CD4-positive, alpha-beta T cell treated with Interleukin-21 for 1 hour (primary cell): ENCODE measurements at places on chromosomes 5 and 9.

DNA sequence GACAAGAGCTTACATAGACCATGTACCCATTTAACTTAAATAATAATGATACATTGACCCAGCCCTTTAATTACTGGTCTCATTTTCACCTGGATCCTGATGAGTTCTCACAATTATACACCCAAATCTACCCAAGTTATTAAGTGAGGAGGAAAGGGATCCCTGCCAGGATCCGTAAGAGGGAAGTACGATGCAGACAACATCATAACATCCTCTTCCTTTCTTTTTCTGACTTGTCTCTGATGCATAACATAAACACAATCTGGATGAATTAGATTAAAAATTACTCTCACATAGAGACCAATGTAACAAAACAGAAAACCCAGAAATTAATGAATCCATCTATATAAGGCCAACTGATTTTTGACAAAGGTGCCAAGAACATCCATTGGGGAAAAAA, 17.0 kb downstream of the MARCHF3 start:
- no peak for DNase-seq

GRCh38 chr9:92438900-92439526, 14.7 kb upstream of the OMD start:
- peak; percentile 27 for DNase-seq

- DNase-seq: no peak
Observed at GRCh38 chr9:133201424-133202144, 7.5 kb downstream of the OBP2B start.

- DNase-seq: no peak
Observed at GRCh38 chr5:124806373-124807077, 60.1 kb upstream of the ZNF608 start.

GRCh38 chr9:130310456-130310855, 44.9 kb downstream of the HMCN2 start:
- no peak for DNase-seq

DNA sequence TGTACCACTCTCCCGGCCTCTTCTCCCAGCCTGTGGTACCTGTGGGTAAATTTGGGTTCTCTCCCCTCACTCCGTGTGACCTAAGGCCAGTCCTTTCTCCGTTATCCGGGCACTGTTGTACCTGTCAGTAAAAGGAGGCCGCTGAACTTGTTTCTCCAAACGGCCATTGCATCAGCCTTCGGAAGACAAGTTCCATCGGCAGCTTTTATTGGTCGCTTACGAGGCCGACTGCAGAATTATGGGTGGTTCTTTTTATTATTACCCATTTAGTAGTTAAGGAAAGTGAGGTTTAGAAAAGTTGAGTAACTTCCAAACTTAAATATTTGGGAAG, 558 bp downstream of the GRPEL2 start:
- DNase-seq: peak; percentile 25

GRCh38 chr5:2901096-2901495, 149.6 kb upstream of the IRX2 start:
- DNase-seq: no peak

GRCh38 chr9:19759066-19759465, 29.8 kb downstream of the SLC24A2 start:
- DNase-seq: no peak

- DNase-seq: no peak
Observed at GRCh38 chr5:112958093-112959088, 18.2 kb upstream of the DCP2 start.

- DNase-seq: no peak
Observed at GRCh38 chr5:13081116-13081515, 863.4 kb downstream of the DNAH5 start.

- no peak for DNase-seq
Observed at GRCh38 chr9:87973122-87973521, 1.2 kb downstream of the CDK20 start.

GRCh38 chr5:163534492-163535094, 29.2 kb downstream of the MAT2B start:
- DNase-seq: no peak

DNA sequence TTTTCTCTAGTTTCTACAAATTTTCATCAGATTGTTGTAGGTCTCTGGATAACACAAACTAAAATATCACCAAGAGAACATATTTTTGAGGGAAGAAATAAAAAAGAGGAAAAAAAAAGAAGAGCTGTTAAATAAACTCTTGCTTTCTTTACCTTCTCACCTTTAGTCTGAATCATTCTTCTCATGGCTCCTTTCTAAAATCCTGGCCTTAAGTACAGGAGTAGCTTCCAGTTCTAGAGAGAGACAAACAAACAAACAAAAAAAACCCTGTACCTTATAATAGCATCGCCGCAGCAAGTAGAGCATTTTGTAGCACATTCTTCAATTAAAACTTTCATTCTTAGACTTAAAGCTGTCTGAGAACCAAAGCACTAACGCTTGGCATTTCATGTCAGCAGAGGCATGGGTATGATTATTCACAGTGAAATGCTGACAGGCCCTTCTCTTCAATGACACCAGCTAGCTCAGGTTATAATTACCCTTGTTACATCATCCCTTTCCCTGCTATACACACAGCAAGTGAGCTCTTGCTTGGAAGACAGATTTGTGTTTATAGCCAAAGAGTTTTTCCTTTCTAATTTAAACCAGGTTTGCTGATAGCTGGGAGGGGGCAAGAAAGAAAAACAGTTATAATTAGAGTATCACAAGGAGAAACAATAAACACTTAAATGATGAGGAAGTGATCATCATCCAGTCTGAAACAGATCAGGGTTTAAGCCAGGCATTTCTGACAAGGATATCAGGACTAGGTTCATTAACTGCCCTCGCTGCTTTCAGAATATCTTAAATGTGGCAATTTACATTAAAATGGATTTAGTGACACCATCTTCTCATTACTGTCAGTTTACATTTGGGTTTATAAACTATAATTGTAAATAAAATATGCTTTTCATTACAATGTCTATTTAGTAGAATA, 510.9 kb upstream of the ZNF608 start:
- no peak for DNase-seq

- DNase-seq: no peak
Observed at GRCh38 chr9:124296094-124296493, 38.3 kb downstream of the NEK6 start.

DNA sequence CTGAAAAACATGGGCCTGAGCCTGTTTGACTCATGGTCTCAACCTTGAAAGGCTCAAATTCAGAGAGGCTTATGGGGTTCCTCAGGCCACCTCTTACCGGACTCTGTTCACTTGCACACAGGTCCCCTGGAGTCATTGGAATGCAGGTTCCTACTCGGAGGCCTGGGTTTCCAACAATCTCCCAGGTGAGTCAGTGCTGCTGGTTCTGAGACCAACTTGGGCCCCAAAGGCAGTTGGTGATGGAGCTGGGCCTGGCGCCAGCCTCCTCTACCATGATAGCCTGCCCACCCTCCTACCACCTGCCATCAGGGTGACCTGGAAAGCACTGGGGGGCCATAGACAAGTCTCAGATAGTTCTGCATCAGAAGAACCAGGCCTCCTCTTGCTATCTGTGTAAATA, 188.4 kb downstream of the RGS3 start:
- no peak for DNase-seq

DNA sequence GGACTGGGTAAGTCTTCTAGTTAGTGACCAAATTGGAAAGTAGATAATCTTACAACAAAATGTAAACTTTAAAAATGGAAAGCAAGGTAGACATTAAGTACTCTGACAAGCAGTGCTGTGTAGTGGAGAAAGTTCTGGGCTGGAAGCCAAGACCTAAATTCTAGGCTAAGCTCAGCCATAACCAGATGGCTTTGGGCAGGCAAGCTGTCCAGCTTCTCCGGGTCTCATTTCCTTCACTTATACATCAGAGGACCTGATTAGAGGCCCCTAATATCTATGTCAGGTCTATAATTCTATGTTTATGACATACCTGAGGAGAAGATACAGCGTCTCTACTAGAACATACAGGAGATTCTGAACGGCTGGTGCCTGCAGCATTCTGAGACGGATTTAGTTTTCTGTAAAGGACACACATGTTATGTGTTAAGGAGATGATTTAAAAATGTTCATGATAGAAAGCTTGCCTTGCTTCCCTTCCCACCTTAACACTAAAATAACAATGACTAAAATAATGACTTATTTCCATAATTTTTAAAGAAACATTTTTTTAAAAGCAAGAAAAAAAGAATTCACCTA, 61.2 kb downstream of the ELL2 start:
- DNase-seq: no peak

DNA sequence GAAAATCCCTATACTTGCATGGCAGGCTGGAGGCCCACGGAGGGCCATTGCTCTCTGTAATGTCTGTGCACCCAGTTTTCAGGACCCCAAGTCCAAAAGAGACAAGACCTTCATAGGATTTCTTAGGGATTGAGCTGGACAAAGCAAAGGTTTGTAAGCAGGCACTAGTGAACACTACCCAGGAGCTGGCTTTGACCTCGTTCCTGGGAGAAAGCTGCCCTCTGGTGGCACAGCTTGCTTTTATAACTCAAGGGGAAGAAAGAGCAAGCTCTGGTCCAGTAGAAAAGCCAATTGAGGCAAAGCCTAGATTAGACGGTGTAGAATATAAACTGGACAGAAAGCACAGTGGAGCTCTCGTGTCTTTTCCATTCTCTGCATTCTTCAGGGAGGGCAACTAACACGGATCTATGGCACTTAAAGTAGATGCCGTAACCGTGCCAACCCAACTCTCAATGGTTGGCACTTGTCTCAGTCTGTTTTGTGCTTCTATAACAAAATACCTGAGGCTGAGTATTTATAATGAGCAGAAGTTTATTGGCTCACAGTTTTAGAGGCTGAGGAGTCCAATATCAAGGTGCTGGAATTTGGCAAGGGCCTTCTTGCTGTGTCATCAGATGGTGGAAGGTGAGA, 7.9 kb downstream of the GABRP start:
- peak; percentile 2 for DNase-seq

DNA sequence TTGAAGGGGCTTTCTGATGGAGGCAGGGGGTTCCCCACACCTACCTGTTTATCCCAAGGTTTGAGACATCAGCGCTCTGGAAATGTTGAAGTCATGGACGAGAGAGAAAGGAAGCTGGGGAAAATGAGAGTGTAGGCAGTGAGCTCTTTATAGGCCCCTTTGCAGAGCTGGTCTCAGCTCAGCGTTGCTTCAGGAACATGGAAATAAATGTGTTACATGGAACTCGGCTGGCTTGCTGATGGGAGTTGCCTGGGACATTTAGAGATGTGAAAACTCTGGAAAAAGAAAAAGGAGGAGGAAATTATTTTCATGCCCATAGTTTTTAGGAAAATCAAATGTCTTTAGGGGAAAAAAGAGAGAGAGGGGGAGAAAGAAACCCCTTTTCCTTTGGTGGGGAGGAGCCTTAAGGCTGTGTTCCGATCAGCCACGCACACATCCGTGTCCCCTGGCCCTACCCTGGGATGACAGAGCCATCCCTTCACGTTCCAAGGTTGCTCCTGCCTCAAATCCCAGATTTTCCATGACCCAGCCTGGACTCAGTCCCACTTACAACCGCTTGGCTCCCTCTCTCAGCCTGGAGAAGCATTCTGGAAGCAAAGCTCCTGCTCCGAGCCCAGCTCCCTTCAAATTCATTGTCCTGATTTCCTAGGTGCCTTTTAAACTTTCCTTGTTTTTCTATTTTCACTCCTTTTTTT, 78.3 kb downstream of the COL27A1 start:
- no peak for DNase-seq

DNA sequence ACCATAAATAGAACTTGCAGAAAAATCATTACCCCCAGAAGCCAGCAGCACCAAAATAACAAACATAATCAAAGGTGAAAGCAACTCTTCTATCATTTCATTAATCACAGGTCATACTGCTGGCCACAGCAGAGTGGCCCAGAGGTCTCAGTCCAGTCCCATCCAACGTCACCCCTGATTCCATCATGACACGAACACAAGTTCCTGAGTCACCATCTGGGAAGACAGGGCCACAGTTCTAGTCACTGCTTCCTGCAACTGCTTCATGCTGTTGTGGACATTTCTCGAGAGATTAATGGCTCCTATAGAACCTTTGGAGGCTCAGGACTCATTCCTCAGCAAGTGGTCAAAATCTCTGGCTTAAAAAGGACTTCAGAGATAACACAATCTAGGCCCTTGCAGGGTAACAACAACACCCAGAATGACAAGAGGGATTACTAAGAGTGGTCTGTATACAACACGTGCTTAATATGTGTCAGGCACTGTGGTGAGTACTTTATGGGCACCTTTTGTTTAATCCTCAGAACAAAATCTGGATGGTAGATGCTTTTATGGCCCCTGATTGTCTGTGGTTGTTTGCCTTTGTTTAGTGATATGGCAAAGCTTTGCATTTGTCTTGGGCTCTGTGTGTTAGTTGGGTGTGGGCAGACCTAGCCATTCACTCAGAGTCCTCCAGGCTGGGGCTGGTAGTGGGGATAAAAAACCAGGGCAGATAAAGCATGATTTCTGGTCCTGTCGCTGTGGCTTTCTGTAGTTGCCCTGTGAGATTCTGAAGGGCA, 184.3 kb downstream of the DAB2IP start:
- no peak for DNase-seq

DNA sequence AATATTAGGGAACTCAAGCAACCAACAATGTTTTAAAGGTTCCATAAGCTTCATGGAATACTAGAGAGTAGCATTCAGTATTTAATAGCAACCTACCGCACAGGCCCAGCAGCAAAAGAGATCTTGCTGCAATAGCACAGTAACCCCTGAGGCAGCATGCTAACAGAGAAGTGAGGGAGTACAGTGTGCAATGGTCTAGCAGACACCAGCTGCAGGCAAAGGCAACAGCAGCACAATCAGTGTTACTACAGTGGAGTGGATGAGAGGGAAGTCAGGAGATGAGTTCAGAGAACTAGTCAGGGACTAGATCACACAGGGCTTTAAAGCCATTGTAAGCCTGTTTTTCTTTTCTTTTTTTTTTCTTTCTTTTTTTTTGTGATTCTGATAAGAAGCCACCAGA, 2.8 kb downstream of the TICAM2 start:
- DNase-seq: no peak

DNA sequence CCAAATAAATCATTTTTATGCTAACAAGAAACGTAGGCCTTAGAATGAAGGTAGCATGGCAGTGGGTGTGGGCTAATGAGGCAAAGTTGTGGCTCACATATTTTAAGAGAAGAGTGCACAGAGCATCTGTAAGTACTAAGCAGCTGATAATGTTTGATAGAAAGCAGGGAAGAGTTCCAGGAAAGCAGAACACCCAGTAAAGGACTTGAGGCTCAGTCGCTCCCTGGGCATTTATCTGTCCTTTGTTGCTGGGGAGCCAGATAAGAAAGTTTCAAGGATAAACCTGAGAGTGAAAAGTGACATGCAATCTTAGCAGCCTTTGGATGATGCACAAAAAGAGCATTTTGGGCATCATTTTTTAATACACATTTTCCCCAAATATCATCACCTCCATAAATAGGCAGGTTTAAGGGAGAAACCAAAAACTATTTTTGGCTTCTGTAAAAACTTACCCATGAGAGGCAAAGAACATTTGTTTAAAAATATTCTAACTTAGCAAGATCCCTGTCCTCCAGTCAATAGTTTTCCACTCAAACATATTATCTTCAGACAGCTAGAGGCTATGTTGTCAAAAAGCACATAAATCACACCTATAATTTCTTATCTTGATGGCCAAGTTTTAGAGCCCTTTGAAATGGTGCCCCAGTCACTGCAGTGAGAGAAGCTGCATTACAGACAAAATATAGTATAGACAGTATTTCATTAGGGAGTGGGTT, 3.4 kb downstream of the FREM1 start:
- no peak for DNase-seq
